ENCODE measurements at places on chromosomes 3 and 15. TPM values are rescaled to one million over a fixed set of nuclear protein-coding genes. Genes with fewer than 3 reads are reported as not detected.

Gene JAGN1
- total RNA-seq: 18.6 TPM

Gene KIF9
- 4.5 TPM for total RNA-seq

Gene EPHB3
- 0.63 TPM for total RNA-seq

Gene CEP19
- 0.59 TPM for total RNA-seq

Gene CCR9
- total RNA-seq: not detected

Gene PCSK6
- total RNA-seq: 18.2 TPM

Gene ROBO2
- 0.12 TPM for total RNA-seq

Gene ARPP21
- total RNA-seq: 99.6 TPM

DNA sequence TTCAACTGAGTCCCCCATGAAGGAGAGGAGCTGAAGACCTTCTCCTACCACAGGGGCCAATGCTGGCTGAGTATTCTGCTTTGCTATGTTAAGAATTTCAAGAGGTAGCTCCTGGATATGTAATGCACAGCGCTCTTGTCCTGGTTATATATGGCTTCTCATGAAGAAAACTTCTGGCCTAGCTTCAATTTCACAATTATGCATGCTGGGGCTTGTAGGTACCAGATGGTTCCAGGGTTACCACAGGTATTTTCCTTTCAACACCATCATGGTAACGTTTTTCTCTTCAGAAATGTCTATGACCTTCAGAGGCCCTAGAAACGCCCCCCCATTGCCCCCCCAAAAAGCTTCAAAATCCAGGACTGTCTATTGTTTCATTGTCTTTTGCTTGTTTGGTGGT is 311.7 kb upstream of the ICE2 start:
- no peak overlapping the region for H3K4me3 ChIP-seq
- no peaks in the 10 kb centered on the region for H3K4me1 ChIP-seq
- H3K36me3 ChIP-seq: no peaks in the 10 kb centered on the region
- no peak overlapping the region for H3K27ac ChIP-seq
- no peak for DNase-seq
- H3K27me3 ChIP-seq: no peaks in the 10 kb centered on the region

- H3K4me1 ChIP-seq: no peaks in the 10 kb centered on the region
- no peak overlapping the region for H3K27ac ChIP-seq
- H3K36me3 ChIP-seq: no peaks in the 10 kb centered on the region
- DNase-seq: no peak
- no peaks in the 10 kb centered on the region for H3K27me3 ChIP-seq
Measured at GRCh38 chr3:142276781-142277180, 51.4 kb upstream of the GK5 start.

DNA sequence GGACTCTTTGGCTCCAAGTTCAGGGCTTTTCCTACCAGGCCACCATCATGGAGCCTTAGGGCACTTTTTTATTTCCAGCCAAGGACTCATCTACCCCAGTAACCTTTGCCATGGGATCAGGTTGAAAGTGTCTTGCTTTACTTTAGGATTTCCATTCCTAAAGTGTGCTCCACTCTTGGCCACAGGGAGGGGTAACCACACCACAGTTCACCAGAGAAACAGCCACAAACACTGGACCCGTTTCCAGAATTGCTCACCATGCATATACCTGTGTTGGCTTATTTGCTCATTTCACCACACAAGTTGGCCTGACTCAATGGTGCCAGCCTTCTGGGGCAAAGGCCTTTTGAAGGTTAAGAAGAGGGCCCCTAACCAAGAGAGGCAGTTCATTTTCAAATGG is 70.6 kb upstream of the RAD18 start:
- H3K27ac ChIP-seq: no peak overlapping the region
- no peak for DNase-seq
- H3K4me3 ChIP-seq: no peak overlapping the region
- no peaks in the 10 kb centered on the region for H3K27me3 ChIP-seq
- H3K36me3 ChIP-seq: no peaks in the 10 kb centered on the region
- H3K4me1 ChIP-seq: peaks cover 11% of the 10 kb centered on the region

GRCh38 chr3:152084441-152085158 is 184.1 kb upstream of the MBNL1 start:
- no peaks in the 10 kb centered on the region for H3K27me3 ChIP-seq
- DNase-seq: no peak
- no peak overlapping the region for H3K27ac ChIP-seq

- peak overlapping the region; percentile 63 for H3K4me3 ChIP-seq
- H3K36me3 ChIP-seq: no peaks in the 10 kb centered on the region
- no peaks in the 10 kb centered on the region for H3K27me3 ChIP-seq
- peaks cover 6% of the 10 kb centered on the region for H3K4me1 ChIP-seq
Measured at GRCh38 chr3:5026046-5026362, 46.8 kb downstream of the BHLHE40 start.

DNA sequence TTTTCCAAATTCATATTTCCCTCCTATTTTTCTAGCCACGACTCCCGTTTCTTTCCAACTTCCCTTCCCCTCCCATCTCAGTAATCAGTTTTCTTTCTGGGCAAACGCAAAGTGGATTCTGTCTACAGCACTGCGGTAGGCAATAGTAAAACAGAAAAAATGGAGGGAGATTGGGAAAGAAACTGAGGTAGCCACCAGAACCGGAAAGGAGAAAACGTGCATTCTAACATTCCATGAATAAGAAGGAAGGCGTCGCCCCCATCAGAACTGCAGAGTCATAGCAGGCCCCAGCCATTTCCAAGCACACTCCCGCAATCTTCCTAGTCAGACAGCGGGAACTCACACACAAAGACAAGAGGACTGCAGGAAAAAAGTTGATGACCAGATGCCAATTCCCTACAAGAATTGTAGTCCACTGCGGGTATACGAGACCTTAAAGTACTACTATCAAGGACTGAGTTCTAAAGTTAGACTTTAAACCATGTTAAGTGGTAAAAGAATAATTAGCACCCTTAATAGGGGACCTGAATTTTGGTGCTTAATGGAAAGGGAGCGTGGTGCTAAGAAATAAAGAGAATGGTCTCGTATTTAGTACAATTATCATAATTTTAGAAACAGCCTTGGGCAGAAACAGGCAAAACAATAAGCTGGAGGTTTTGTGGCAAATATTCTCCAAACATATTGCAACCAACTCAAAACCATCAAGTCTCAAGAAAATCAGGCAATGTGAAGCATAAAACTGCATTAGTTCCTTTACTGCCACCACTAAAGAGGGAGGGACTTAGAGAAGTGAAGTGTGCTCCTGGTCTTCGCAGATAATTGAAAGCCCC is 1.4 kb downstream of the PFN2 start:
- H3K4me1 ChIP-seq: peaks cover 25% of the 10 kb centered on the region
- peak overlapping the region; percentile 97 for H3K27ac ChIP-seq
- no peaks in the 10 kb centered on the region for H3K27me3 ChIP-seq
- peaks cover 8% of the 10 kb centered on the region for H3K36me3 ChIP-seq
- peak overlapping the region; percentile 90 for H3K4me3 ChIP-seq

GRCh38 chr3:45986303-45986982 is 9.2 kb downstream of the FYCO1 start:
- H3K27ac ChIP-seq: peak overlapping the region; percentile 99
- peaks cover 98% of the 10 kb centered on the region for H3K4me1 ChIP-seq

DNA sequence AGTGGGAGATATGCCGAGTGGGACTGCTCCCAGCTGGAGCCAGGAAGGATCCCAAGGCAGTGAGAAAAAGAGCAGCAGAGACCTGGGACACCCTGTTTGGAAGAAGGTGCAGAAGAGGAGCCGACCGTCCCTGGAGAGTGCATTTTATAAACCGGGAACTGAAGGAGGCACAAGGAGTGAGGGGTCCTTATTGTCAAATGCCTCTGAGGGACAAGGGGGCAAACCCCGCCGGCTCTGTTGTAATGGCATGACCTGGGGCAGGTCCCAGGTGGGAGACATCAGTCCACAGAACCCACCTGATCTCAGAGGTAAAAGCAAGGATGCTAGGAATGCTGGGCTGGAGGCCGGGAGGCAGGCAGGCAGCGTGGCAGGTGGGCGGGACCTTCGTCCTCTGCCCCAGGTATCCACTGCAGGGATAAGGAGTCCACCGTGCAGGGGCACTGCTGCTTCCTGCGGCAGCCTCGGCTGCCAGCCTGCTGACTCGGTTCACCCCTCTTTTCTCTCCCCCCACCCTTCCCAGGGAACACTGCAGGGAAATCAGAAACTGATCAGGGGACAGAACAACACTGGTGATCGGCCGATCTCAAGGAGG is 26.9 kb downstream of the ADAMTS17 start:
- no peak overlapping the region for H3K4me3 ChIP-seq
- DNase-seq: no peak
- no peaks in the 10 kb centered on the region for H3K27me3 ChIP-seq
- H3K36me3 ChIP-seq: no peaks in the 10 kb centered on the region
- no peaks in the 10 kb centered on the region for H3K4me1 ChIP-seq

DNA sequence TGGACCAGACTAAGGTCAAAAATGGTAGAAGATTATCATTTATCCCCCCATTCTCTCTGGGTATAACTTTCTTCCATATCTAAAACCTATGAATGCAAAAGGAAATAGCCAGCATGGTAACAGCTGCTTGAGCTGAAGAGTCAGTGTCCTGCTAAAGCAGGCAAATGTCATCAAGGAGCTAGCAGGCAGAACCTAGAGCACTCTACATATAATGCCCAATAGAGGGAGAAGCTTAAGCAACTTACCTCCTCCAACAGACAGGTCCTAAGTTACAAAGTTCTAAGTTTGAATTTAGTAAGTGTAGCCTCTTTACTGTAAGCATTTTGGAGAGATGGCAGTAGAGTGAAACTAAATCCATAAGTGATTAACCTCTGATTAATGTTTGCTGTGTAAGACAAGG is 7.7 kb downstream of the RAF1 start:
- H3K4me3 ChIP-seq: no peak overlapping the region
- no peaks in the 10 kb centered on the region for H3K27me3 ChIP-seq
- peak overlapping the region; percentile 99 for H3K27ac ChIP-seq

- no peaks in the 10 kb centered on the region for H3K27me3 ChIP-seq
- no peak overlapping the region for H3K4me3 ChIP-seq
- no peaks in the 10 kb centered on the region for H3K4me1 ChIP-seq
- DNase-seq: no peak
Measured at GRCh38 chr3:7658294-7658693, 797.4 kb downstream of the GRM7 start.

- H3K4me1 ChIP-seq: no peaks in the 10 kb centered on the region
- DNase-seq: no peak
- H3K27ac ChIP-seq: no peak overlapping the region
- H3K36me3 ChIP-seq: no peaks in the 10 kb centered on the region
- H3K27me3 ChIP-seq: no peaks in the 10 kb centered on the region
Measured at GRCh38 chr3:55596212-55596611, 109.1 kb upstream of the WNT5A start.

DNA sequence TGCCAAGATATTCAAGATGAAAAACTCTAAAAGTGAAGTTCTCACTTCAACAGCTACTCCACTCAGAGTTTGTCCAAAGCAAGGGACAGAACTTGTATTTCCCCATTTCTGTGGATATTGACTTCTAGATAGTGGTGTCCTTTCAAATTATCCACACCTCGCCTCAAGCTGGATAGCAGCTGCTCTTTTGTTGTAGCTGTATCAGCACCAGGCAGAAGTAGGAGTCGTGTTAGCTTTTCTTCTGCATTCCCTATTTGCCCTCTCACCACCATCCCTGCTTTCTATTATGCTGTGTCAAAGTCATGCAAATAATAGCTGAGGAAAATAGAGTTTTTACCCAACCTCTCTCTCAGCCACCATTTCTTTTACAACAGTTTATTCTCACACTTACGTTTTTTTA is 303.8 kb downstream of the EPHA3 start:
- DNase-seq: no peak
- H3K36me3 ChIP-seq: no peaks in the 10 kb centered on the region
- H3K4me3 ChIP-seq: no peak overlapping the region
- H3K27me3 ChIP-seq: no peaks in the 10 kb centered on the region

DNA sequence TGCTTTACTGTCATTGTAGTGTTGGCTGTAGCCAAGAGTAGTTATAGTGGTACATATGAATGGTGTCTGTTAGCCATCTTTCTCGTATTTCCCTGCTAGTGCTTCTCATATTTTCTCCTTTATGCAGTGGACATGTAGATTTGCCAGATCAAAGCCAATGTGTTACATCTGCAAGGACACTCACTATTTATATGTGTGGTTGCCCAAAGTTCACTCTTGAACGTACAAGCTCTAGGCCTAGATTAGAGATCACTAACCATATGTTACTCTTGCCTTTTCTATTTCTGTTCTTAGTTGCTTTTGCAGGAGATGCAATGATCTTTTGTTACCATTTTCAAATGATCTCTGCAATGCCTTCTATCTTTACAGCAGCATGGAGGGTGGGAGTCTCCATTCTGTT is 78.4 kb downstream of the CADM2 start:
- peaks cover 8% of the 10 kb centered on the region for H3K4me1 ChIP-seq
- no peaks in the 10 kb centered on the region for H3K27me3 ChIP-seq
- no peaks in the 10 kb centered on the region for H3K36me3 ChIP-seq
- no peak for DNase-seq
- H3K27ac ChIP-seq: no peak overlapping the region

GRCh38 chr15:67019884-67020520 is 45.4 kb upstream of the SMAD3 start:
- no peak for DNase-seq
- H3K4me1 ChIP-seq: peaks cover 15% of the 10 kb centered on the region
- H3K27me3 ChIP-seq: no peaks in the 10 kb centered on the region
- no peak overlapping the region for H3K27ac ChIP-seq

- H3K27ac ChIP-seq: no peak overlapping the region
- no peak overlapping the region for H3K4me3 ChIP-seq
- DNase-seq: no peak
- H3K4me1 ChIP-seq: no peaks in the 10 kb centered on the region
Measured at GRCh38 chr15:88657326-88658069, 18.7 kb downstream of the ISG20 start.

GRCh38 chr15:87752250-87752951 is 504.1 kb downstream of the NTRK3 start:
- no peaks in the 10 kb centered on the region for H3K27me3 ChIP-seq
- H3K27ac ChIP-seq: no peak overlapping the region
- no peaks in the 10 kb centered on the region for H3K36me3 ChIP-seq
- H3K4me1 ChIP-seq: no peaks in the 10 kb centered on the region
- H3K4me3 ChIP-seq: no peak overlapping the region
- DNase-seq: no peak

DNA sequence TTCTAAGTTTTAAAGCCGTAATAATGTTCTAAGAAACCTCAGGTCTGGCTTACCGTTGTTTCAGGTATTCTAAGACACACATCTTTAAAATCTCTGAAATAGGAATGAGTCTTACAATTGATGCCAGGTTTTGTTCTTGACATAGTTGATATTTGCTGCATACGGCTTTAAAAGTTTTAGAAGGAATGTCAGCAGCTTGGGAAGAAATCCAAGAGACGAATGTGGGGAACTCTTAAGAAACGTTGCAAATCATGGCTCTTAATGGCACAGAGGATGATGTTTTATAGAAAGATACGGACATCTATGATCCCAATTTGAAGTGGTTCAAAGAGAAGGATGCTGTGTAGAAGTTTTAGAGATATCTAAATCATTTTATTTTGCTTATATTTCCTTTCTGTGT is 11.5 kb downstream of the NUDT16 start:
- H3K4me3 ChIP-seq: no peak overlapping the region
- no peaks in the 10 kb centered on the region for H3K4me1 ChIP-seq
- no peaks in the 10 kb centered on the region for H3K27me3 ChIP-seq
- no peak for DNase-seq

- H3K36me3 ChIP-seq: no peaks in the 10 kb centered on the region
- H3K27ac ChIP-seq: no peak overlapping the region
- no peaks in the 10 kb centered on the region for H3K4me1 ChIP-seq
Measured at GRCh38 chr3:148924562-148924961, 59.5 kb downstream of the CPA3 start.

GRCh38 chr3:150106740-150107428 is 136.2 kb upstream of the PFN2 start:
- no peak overlapping the region for H3K27ac ChIP-seq
- DNase-seq: no peak
- no peak overlapping the region for H3K4me3 ChIP-seq
- H3K4me1 ChIP-seq: peaks cover 2% of the 10 kb centered on the region

Measured in psoas muscle (tissue), 8 donors.